CD14-positive monocyte (primary cell): ENCODE measurements at places on chromosomes 2 and 18.

DNA sequence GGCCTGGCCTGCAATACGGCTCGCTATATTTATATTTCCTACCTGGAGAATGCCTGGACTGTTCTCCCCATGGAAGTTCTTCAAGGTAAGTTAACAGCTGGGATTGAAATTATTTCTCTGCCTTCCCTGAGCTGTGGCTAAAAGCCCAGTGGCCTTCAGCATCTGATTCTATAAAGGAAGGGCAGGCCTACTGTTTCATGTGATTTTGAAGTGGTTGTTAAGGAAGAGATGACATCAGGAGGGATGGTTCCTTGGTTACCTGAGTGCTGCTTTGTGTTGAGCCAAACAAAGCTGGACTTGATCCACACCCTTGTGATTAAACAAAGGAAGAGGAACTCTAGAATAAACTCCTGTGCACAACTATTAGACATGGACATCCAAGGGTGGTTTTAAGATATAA lies 61.6 kb downstream of the MFSD6 start:
- DNase-seq = peak; percentile 55

GRCh38 chr2:33073018-33073417 lies 126.3 kb downstream of the LTBP1 start:
- no peak for DNase-seq

- DNase-seq = no peak
These were observed 16.4 kb upstream of the CYS1 start for GRCh38 chr2:10096641-10097040.

DNA sequence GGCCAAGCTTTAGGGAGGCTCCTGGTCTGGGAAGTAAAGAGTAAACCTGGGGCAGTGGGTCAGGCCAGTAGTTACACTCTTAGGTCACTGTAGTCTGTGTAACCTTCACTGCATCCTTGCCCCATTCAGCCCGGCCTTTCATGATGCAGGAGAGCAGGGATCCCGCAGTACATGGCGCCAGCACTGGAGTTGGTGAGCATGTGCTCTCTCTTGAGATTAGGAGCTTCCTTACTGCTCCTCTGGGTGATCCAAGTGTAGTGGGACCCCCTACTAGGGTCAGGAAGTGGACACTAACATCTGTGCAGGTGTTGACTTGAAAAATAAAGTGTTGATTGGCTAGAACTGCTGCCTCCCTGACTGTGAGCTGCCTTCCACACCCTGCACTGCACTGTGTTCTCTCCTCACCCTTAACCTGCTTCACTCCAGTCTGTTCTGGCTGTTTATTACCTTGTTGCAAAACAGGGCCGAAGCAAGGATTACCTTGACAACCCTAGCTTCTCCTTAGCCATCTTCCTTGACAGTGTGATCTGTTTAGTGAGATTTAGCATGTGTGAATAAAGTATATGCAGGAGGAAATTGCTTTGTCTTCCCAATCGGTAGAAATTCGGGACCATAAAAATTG lies 5.2 kb downstream of the RETREG2 start:
- no peak for DNase-seq

DNA sequence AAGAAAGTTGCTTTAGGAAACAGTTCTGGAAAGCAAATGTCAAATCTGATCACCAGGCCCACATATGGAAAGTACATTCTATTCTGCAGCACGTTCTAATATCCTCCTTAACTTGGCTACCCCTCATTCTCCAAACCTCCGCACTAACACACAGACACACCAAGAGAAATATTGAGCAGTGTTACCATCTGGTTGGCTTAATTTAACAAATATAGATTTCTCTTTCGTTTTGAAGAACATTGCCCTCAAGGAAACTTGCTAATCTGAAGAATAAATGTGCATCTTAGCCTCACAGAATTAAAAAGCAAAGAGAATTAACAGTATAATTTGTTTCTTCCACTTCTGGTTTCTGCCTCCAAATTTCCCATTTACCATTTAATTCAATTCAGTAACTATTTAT lies 72.8 kb upstream of the TTC39C start:
- DNase-seq = no peak

DNA sequence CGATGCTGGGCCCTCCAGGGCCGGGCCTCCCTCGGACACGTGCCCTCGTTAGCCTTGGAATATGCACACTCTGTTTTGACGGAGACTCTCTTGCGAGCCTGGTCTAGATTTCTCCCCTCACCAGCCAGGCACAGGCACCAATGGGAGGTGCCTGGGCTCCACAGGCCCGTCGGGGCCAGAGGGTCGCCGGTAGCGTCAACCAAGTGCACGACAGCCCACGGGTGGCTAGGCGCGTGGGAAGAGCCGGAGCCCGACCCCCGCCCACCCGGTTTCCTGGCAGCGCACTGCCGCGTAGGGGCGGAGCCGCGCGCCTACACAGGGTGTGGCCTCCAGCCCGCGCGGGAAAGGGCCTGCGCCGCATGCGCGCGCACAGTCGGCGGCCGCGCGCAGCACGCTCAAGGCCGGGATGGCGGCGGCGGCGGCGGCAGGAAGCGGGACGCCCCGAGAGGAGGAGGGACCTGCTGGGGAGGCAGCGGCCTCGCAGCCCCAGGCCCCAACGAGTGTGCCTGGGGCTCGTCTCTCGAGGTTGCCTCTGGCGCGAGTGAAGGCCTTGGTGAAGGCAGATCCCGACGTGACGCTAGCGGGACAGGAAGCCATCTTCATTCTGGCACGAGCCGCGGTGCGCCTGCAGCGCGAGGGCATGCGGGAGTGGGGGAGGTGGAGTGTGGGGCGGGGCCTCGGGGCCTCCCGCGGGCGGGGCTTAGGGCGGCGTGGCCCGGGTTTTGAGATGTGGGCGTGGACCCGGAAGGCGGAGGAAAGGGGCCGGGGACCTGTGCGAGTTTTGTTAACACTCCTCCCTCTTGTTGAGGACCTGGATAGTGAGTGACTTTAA lies at the start of gene POLE4:
POLE4 (plus strand) TSS at position 370 of the 832 bp plus-strand sequence; CDS start at position 407, 37 bp downstream.
- DNase-seq = peak; percentile 80

GRCh38 chr2:207534417-207534816 lies 4.7 kb downstream of the CREB1 start:
- no peak for DNase-seq

- no peak for DNase-seq
These were observed 30.6 kb downstream of the R3HDM1 start for GRCh38 chr2:135561925-135562324.

DNA sequence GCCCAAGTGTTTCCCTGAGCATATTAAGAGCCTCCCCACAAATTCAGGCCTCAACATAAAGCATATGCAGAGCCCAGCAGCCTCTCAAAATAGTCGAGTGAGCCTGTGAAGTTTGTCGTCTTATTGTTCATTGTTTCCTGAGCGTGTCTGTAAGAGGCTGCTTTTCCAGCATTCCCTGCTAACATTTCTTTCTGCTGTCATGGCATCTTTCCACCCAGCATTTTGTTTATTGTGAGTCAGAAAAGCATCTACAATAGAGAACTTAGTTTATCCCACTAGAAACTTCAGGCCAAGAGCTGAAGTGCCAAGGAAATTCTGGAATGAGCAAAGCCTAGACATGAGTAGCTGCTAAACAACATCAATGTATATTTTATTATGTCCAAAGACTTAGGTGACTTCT lies 46.3 kb upstream of the STAM2 start:
- no peak for DNase-seq

DNA sequence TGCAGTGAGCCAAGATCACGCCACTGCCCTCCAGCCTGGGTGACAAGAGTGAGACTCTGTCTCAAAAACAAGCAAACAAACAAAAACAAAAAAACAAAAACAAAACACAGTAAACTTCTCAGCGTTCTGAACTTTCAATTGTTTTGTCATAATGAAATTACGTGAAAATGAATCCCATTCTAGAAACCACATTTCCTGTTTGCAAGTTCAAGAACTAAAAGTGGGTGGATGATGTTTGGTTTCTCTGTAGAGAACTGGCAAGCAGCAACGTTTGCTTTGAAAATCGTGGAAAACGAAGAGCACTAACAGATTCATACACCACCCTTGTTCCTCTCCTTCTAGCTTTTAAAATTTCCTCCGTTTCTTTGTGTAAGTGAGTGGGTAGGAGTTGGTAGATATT lies 226.1 kb upstream of the LYPD1 start:
- no peak for DNase-seq

GRCh38 chr18:55144193-55144930 lies 185.1 kb upstream of the CCDC68 start:
- no peak for DNase-seq

GRCh38 chr2:12318427-12319057 lies 398.2 kb upstream of the TRIB2 start:
- no peak for DNase-seq

- DNase-seq = no peak
These were observed 124.1 kb downstream of the DNAH6 start for GRCh38 chr2:84640411-84640810.

DNA sequence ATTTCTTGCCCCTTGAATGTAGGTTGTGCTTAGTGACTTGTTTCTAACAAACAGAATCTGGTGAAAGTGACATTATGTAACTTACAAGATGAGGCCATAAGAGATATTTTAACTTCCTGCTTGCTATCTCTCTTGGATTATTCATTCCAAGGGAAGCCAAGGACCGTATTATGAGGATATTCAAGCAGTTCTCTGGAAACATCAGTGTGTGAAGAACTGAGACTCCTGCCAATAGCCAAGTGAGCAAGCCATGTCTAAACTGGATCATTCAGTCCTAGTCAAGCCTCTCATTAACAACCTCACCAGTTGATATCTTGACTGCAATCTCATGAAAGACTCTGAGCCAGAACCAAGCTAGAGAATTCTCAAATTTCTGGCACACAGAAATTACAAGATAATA lies 765.1 kb upstream of the SLC8A1 start:
- no peak for DNase-seq

GRCh38 chr2:83784947-83785346 lies 674.1 kb downstream of the SUCLG1 start:
- no peak for DNase-seq

DNA sequence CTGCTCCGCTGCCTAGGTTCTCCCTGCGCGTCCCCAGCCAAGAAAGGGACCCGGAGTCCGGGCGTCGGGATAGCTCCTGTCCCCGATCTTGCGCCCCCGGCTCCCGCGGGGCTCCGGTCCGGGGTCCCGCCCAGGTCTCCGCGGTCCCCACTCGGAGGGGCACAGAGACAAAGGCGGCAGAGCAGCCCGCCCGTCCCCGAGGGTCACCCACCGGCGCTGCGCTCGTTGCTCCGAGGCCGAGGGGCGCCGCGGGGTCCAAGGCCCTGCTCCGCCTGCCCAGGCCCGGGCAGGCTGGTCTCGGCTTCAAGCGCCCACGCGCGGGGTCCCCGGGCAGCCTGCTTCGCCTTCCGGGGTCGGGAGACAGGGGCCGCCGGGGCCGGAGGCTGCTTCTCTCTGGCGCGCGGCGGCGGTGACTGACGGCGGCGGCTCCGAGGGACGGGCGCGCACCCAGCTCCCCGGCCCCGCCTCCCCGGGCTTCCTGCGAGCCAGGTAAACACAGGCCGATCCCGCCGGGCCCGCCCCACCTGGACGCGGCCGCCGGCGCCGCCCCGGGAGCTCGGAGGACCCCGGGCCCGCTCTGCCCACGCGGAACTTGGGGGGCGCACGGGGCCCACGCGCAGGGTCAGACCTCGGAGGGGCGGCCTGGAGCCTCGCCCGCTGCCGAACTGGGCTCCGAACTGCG lies at the start of gene MBP:
MBP (minus strand) TSS at position 415 of the 682 bp plus-strand sequence. CDS start 27,522 bp downstream, outside the sequence.
- DNase-seq = peak; percentile 37

DNA sequence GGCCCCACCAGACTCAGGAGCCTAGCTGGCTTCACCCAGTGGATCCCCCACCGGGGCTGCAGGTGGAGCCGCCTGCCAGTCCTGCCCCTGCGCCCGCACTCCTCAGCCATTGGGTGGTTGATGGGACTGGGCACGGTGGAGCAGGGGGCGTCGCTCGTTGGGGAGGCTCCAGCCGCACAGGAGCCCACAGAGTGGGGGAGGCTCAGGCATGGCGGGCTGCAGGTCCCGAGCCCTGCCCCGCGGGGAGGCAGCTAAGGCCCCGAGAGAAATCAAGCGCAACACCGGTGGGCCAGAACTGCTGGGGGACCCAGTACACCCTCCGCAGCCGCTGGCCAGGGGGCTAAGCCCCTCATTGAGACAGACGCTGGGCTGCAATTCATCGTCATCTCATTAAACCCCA lies 184.0 kb downstream of the SNTG2 start:
- DNase-seq = no peak

- peak; percentile 66 for DNase-seq
These were observed 14.0 kb upstream of the PRKCE start for GRCh38 chr2:45637440-45637839.

GRCh38 chr2:83017366-83018090 lies 1441.6 kb downstream of the SUCLG1 start:
- no peak for DNase-seq

GRCh38 chr18:67783196-67783946 lies 266.9 kb upstream of the DSEL start:
- DNase-seq = no peak

GRCh38 chr2:66555091-66555490 lies 120.2 kb downstream of the MEIS1 start:
- DNase-seq = no peak

DNA sequence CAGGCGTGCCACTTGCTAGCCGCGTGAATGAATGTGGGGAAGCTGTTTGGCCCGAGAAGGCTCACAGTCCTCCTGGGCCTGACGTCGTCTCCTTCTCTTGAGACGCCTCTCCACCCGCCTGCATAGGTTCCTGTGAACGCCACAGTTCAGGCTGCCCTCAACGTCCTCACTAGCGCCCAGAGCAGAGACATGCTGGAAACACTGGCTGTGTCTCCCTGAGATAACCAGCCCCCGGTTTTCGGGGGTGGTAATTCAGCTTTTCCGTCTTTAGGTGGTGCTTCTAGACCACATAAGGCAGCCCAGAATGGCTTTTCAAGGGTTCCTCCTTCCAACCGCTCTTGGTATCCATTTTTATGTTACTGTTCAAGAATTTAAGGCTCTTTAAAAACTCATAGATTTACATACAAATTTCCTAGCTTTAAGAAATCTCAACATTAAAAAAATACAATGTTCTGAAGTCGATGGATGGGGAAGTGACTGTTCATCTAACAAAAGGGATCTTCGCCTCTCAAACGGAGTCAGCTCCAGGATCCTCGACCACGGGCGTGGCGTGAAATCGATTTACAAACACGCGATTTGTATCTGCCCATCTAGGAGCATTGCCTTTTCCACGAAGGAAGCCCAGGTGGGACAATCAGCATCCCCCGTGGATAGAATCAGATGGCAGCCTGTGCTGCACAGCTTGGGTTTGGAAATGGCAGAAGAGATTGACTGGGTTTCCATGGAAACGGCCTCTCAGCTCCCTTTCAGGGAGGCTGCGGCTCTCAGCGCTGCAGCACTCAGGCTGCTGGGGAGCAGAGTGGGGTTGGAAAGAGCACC lies 110.6 kb upstream of the PXDN start:
- no peak for DNase-seq

DNA sequence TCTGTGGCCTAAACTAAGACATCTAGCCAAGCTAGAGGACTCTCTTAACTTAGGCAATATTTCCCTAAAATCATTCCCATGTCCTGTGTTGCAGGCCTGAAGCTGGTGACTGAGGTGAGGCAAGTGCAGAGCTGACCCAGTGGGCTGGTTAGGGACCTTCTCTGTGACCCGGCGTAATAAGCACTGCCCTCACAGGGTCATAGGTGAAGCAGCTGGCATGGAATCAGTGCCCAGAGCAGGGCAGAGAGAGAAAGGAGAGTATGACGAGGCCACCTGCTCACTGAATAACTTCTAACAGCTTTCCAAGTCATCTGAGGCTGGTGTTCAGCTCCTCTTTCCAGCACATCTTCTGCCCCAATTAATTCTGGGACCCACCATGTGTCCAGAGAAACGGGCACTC lies 197.0 kb downstream of the ANAPC1 start:
- DNase-seq = no peak

GRCh38 chr2:101410746-101411145 lies 23.4 kb upstream of the CREG2 start:
- no peak for DNase-seq
